ENCODE measurements at places on chromosomes 12 and 14.

DNA sequence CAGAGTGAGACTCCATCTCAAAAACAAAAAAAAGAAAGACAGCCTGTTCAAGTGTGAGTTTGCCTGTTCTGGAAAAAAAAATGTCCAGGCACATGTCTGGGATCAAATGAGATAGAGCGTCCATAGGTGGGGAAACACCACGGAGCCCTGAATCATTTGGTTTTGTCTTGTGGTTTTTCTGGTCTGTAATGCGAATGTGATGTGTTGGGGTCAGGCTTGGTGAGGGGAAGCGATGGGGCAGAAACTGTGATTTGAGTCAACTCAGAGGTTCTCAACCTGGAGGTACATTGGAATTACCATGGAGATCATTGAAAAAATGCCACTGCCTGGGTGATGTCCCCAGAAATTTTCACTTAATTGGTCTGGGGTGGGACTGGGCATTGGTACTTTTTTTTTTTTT, 183.9 kb upstream of the PWP1 start:
- no peak for DNase-seq

DNA sequence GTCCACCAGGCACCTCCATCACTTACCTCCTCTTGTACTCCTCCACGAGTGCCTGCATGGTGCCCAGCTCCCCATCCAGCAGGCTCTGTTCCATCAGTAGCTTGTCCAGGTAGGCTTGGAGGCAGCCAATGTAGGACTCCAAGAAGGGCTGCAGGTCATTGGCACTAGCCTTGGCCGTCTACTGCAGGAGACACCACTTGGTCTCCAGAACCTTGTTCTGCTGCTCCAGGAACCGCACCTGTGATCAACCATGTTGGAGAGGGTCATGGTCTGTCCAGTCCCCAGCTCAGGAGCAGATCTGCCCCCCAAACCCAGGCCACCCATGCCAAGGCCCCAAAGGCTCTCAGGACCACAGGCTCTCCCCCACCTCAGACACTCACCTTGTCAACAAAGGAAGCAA, 23.9 kb downstream of the KRT76 start:
- DNase-seq = no peak

- no peak for DNase-seq
Measured at GRCh38 chr14:56195223-56195622, 77.0 kb downstream of the PELI2 start.

DNA sequence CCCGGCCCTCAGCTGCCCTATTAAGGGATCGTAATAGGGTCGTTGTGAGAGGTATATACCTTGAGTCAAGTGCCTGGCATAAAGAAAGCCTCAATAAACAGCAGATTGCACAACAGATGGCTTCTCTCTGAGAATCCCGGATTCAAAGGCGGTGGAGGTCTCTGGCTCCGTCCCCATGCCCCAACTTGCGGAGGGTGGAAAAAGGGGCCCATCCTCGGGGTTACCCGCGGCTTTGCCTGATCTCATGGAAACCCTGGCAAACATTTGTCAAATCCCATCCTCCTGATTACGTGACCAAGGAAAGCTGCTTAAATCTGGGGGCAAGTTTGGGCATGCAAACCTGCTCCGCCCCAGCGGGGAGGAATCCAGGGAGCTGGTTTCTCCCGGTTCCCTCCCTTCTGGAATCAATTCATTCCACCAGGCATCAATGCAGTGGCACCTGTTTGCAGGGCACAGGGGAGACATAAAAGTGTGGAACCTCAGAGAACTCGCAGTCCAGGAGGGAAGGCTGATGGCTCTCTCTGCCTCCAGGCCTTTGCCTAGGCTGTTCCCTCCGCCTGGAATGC, 12.3 kb downstream of the TRPV4 start:
- no peak for DNase-seq

GRCh38 chr14:102120888-102121287, 18.8 kb upstream of the WDR20 start:
- no peak for DNase-seq

- no peak for DNase-seq
Measured at GRCh38 chr14:50228313-50228712, 3.1 kb downstream of the SOS2 start.

- no peak for DNase-seq
Measured at GRCh38 chr12:106171117-106171750, 32.5 kb upstream of the NUAK1 start.

DNA sequence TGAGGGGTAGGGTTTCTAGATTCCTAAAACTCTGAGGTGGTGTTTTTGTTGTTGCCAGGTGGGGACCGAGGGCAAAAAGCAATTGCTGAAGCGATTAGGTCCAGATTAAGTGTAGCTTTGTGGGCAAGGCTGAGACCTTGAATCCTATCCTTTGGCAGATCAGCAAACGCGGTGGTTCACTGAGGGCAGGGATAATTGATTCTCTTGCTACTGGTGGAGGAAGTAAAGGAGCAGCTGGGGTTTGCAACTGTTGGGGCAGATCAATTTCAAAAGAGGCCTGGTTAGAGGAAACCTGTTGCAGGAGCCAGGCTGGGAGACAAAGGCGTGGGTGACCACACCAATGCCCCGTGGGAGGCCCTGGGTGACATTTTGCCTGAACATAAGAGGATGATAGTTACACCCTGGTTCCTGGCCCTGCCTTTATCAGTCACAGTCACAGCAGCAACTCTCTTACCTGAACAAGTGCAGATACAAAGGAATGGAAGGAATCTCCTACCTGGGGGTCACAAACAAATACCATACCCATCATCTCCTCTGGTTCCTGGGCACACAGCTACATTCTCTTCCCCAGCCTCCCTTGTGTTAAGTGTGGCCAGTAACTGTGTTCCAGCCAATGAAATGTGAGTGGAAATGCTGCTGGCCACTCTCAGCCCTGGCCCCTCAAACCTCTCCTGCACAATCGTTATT, 43.3 kb upstream of the RASSF3 start:
- no peak for DNase-seq

- no peak for DNase-seq
Measured at GRCh38 chr14:71621980-71622605, 310.1 kb upstream of the RGS6 start.

GRCh38 chr14:105249182-105250007, 1.1 kb downstream of the BTBD6 start:
- DNase-seq = no peak

DNA sequence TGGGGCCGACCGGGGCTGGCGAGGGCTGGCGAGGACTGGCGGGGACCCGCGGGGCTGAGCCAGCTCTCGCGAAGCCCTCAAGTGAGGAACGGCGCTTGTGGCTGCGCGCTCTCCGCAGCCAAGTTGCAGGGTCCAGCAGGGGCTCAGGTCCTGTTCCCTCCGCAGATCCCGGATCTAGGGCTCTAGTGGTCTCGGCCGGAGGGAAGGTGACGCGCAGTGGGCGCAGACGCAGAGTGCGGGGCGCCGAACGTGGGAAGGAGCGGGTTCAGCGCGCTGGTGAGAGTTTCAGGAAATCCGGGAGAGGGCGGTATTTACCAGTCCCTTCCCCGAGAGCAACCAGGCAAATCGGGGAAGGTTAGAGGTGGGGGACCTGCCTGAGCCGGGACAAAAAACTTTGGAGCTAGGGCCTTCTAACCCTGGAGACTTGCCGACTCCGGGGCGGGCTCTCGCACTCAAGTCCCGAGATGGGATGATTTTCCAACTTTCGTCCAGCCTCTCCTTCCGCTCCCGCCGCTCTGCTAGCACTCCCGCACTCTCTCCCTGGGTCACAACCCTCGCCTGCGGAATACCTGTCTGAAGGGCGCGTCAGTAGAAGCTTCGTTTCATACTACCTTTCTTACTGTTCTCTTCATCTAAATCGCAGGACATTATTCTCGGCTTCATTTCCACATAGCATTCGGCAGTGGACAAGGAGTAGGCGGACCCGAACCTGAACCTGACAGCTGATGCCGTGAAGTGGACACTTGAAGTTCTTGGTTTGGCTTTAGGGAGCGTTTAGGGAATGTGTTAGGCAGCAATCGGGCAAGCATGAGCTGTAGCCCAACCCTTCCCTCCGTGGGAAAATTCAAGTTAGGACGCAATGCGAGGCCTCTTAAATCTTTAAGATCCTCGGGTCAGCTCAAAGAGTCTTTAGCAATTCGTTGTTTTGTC, 13.6 kb upstream of the PAX9 start:
- DNase-seq = no peak

DNA sequence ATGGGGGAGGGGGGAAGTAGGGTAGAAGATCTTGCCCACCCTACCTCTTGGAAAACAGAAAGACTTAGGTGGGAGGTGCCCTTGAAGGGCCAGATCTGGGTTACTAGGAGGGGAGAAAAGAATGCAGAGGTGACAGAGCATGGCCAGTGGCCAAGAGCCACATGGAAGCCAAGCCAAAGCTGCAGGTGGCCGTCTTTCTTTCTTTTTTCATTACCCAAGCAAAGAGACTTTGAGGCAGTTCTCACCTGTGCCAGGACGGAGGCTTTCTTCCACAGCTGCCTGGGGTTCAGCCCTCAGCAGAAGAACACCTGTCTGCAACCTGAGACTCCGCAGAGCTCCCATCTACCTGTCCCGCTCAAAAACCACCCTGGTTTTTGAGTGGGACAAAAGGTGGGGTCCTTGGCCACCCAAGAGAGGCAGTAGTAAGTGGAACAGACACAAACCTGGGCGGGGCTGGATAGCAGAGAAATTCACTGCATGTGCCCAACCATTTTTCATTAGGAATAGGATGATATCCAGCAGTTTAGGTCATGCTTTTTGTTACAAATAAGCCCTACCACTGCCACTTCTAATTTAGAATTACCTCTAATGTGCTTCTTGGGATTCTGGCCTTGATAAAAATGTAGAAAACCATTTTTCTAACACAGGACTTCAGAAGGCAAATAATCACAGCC, 116.5 kb downstream of the DYRK2 start:
- DNase-seq = no peak

GRCh38 chr12:120496413-120497340, 764 bp downstream of the DYNLL1 start:
- DNase-seq = peak; percentile 80

DNA sequence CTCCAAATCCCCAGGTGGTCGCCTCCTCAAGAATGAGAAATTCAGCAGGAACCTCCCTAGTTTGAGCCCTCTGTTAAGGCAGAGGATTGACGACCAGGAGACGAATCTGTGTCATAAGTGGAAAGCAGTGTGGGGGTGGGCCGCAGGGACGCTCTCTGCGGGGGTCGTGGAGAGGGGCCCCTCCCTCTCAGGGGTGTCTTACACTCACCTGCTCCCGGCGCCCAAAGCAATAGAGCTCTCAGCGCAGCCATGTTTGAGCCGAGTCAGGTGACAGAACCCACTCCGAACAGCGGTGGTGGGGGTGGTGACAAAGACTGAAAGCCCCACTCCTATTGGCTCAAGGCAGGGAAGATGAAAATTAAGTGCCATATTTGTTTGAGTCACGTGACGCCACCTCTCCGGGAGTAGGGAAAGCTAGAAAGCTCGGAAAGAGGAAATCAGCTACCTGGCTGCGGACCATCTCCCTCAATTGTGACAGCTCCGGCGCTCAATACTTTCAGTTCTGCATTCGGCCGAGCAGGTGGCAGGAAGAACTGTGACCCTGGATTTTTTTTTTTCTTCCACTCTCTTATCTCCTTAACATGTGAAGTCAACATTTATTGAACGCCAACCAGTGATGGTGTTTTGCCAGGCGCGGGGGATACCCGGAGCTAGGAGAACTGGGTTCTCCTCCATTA, at the start of gene ZFYVE26:
Gene ZFYVE26, minus strand, starts transcription at position 265 of the 677 bp plus-strand sequence. CDS start 627 bp downstream, outside the sequence.
- DNase-seq = peak; percentile 96

DNA sequence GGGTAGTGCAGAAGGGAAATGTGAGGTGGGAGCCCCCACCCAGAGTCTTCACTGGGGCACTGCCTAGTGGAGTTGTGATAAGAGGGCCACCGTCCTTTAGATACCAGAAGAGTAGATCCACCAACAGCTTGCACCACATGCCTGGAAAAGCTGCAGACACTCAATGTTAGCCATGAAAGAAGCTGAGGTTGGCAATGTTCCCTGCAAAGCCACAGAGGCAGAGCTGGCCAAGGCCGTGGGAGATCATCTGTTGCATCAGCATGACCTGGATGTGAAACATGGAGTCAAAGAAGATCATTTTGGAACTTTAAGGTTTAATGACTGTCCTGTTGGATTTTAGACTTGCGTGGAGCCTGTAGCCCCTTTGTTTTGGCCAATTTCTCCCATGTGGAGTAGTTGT, 468.4 kb upstream of the FOXG1 start:
- no peak for DNase-seq

- DNase-seq = no peak
Measured at GRCh38 chr14:87282266-87282665, 710.7 kb downstream of the GALC start.

- DNase-seq = no peak
Measured at GRCh38 chr12:121232977-121233627, 23.2 kb downstream of the P2RX4 start.

DNA sequence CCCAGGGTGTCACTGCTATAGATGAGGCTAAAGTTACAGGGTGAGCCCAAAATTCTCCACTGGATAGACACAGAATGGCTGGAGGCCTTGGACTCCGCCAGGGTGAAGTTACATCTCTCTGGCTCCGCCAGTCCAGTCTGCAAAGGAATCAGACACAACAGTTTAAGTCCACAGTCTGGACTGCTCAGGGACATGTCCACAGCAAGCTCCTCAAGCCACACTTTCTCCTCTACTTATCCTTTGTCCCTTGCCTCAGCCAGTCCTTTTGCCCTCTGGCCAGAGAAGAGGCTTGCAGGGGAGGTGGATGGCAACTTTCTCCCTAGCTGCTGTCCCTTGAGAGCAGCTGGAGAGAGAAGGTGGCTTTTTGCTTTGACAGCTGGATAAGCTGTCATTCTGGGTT, 28.0 kb downstream of the PTPRB start:
- DNase-seq = no peak

DNA sequence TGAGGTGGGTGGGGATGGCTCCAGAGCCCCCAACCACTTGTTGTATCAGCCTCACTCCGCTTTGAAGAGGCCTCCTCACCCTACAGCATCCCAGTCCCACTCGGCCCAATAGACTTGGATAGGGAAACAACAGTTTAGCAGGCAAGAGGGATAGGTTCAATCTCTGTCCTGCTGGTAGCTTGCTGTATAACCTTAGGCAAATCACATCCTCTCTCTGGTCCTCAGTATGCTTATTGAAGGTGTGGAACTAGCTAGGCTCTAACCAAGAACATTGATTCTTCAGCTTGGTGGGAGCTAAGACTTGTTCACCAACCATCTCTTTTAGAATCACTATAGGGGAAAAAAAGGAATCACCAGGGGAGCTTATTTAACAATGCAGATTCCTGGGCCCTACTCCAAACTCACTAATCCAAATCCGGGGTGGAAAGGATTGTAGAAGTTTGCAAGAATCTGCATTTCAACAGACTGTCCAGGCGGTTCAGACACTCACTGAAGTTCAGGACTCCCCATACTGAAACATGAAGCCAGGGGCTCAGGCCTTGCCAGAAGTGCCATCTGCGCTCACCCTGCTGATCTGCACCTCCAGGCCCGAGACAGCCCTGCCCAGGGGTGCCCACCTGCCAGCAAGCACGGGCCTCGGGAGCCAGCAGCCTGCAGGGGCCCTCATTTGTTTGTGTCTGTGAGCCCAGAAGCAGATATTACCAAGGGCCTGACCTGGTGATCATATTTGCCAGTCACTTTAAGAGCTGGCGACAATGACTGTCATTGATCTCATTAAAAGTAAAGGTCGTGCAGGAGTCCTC, 113.0 kb downstream of the ADCK1 start:
- DNase-seq = no peak

Data from coronary artery (tissue), 2 donors.